ENCODE measurements at places on chromosomes 1 and 21.

DNA sequence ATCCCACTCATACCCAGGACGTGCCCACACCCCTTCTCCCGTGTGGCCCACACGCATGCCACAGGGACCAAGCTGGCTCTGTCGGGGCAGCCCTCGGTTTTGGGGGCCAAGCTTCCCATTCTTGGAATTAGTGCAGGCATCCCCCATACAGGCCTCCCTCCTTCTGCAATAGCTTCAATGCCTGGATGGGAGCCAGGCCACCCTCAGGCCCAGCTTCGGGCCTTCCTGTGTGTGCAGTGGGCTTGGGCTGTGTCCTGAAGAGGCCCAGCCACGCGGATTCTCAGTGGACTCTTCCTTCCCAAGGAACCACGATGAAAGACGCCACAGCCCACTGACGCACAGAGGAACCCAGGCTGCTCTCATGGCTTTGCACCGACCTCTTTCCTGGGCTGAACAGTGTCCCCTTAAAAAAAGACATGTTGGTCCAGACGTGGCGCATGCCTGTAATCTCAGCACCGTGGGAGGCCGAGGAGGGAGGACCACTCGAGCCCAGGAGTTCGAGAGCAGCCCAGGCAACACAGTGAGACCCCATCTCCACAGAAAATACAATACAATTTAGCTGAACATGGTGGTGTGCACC, 3.4 kb downstream of the KRTAP10-11 start:
- no peak for DNase-seq

DNA sequence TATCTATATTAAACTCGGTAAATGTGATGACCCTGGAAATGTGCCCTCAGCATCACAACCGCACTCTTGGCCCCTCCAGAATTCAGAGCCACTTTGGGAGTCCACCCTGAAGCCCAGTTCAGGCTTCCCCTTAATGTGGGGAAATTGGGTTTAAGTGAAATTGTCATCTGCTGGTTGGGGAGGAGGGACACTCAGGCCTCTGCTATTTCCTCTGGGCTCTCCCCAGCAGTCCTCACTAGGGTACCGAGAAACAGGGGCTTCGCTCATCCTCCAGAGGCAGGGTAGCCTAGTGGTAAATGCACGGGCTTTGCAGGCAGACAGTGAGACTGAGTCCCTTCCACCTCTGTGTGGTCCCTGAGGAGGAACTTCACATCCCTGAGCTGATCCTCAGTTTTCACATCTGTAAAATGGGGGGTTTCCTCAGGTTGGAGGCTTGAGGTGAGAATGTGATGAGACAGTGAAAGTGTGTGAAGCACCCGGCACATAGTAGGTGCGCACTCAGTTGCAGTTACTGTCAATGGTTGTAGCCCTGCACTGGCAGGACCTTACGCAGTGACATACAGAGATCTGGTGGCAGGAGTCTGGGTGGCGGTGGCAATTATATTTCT, 14.6 kb upstream of the WNT4 start:
- no peak for DNase-seq

DNA sequence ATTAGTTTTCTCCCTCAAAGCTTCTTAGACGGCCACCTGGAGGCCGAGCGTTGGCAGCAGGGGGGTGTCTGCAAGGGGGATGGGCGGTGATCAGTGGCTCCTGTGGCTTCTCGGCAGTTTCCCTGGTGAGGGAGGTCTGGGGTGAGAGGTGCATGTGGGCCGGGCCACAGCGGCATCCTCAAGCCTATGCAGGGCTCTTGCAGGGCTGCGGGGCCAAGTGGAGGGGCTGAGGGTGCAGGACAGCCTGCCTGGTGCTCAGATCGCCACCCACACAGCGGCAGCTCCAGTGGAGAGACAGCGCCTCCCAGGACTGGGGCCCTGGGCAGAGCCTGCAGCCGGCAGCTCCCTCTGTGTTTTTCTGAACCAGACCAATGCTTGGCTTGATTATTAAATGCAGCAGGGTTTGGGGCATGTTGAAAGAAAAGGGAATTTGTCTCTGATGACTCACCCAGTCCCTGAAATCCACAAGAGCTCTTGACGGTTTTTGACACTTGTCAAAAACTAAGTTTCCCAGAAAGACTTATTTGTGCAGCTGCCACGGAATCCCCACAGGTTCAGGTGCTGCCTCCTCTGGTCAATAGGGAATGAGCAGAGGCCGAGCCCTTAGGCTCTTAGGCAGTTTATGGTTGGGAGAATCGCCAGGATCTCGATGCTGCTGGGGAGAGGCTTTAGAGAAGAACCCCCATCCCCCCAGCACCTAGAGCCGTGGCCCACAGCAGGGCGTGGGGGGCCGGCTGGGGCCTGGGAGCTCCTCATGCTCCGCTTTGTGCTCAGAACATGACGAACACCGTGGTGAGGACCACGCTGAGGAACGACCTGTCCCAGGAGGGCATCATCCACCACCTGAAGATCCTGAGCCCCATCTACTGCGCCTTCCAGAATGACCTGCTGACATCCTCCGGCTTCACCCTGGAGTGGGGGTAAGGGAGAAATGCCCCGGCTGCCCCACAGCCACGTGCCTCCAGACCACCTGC, 54.7 kb downstream of the UMODL1 start:
- no peak for DNase-seq

DNA sequence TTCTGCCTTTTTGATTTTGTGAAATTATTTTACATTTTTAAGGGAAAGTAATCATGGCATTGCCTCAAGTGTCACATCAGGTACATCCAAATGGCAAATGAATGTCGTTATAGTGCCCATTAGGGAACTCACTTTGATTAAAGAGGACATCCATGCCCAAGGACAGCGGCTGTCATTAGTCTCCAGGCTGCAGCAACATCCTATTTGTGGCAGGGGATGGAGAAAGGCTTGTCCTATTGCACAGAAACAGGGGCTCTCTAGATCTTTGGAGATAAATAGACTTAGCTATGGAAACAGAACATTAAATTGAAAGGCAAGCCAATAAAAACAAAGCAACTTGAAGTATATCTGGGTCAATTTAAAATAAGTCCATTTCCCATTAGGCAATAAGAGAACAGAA, 439.3 kb downstream of the NEGR1 start:
- DNase-seq: no peak

DNA sequence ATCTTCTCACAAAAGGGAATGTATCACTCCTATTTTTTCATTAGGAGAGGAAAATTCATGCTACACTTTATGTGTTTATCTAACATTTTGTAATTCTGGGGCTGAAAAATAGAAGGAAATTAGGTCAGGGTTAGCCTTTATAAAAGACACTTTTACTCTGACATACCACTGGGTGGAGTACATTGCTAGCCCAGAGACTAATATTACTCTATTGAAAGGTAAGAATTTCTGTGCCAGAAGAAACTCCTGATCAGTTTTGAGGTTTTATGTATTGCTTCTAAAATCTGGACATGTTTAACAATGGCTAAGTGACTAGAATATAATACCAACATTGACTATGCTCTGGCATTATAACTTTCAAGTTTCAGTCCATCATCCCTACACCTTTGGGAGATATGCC, 724.6 kb downstream of the USP25 start:
- no peak for DNase-seq

GRCh38 chr1:150110116-150110515, 39.6 kb upstream of the PLEKHO1 start:
- no peak for DNase-seq

- DNase-seq: no peak
Observed at GRCh38 chr21:32392299-32392879, 423 bp downstream of the URB1 start.

DNA sequence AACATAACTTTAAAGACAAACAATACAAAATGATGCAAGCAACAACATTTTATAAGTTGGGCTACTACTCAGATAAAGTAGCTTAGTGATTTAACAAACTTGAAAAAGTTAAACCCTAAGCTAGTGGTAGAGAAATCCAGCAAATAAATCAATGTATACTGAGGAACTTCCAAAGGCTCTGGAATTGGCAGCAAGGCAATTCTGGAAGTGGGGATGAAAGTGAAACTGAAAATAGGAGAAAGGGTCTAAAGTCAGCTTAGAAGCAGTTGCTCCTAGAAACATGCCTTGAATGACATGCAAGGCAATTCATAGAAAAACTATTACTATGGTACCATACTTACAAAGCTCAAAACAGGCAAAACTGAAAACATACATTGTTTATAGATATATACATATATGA, 90.0 kb upstream of the CAMK1G start:
- no peak for DNase-seq

DNA sequence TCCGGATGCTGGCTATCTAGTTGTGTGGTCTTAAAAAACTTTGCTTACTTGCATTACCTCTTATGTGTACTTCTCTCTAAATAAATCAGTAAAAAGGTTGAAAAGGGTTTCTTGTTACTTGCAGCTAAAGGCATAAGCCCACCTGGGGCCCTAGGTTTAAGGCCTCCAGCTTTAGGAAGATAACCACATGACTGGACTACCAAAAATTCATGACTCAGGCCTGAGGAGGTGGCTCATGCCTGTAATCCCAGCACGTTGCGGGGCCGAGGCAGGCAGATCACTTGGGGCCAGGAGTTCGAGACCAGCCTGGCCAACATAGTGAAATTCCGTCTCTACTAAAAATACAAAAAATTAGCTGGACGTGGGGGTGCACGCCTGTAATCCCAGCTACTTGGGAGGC, 142.9 kb downstream of the APP start:
- DNase-seq: no peak

DNA sequence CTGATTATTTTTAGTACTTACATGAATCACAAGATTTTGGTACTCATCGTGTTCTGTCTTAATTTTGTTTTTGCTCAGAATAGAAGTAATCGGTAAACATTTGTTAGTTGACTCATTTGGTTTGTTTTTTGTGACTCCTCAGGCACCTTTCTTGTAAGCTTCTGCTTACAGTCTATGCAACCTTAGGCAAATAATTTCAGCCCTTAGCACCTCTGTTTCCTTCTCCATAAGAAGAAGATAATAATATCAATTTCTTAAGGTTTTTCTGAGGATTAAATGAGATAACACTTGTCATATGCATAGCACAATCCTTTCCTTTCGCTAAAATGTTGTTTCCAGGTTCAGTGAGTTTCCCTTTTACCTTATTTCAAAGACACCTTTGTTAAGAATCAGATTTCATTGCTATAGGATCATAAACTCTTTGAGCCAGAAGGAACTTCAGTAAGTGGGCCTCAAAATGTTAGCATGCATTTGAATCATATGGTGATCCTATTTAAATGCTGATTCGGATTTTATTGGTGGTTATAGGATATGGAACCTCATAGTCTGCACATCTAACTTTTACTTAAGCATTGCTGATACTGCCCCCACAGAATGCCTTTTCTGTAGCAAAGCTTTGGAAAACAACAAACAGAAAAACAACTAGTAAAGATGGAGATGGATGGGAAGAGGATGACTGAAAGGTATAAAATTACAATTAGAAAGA, 272.7 kb upstream of the CACYBP start:
- DNase-seq: no peak

- DNase-seq: peak; percentile 40
Observed at GRCh38 chr1:200226268-200226968, 183.4 kb downstream of the ZNF281 start.

DNA sequence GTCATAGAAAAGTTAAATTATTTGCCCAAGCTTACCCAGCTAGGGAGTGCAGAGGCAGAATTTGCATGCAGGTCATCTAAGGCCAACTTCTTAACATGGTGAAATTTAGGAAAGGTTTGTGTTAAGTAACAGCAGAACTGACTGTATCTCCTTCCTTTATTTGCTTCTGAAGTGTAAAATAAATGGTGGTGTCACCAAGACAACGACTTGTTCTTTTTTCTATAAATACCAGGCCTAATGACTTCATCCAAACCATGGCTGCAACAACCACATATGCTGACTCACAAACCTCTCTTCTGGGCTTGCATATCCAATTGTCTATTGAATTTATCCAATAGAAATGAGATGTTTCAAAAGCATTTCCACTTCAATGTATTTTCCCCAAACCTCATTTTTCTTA, 19.1 kb downstream of the COL24A1 start:
- no peak for DNase-seq

DNA sequence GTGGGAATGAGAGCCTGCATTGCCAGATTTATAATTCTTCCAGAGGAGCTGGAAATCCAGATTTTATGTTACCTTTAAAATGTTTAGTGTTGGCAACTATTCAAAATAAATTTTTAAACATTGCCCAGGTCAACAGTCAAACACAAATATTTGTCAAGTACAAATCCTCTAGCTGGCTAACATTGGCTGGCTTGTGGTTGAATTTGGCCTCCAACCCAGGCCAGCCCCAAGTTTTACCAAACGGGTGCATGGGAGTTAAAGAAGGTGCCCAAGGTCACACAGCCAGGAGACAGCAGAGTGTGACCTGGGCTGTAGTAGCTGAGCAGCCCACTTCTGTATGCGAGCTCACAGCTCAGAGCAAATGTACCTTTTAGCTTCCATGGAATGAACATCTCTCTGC, 240.6 kb downstream of the DSCAM start:
- no peak for DNase-seq

DNA sequence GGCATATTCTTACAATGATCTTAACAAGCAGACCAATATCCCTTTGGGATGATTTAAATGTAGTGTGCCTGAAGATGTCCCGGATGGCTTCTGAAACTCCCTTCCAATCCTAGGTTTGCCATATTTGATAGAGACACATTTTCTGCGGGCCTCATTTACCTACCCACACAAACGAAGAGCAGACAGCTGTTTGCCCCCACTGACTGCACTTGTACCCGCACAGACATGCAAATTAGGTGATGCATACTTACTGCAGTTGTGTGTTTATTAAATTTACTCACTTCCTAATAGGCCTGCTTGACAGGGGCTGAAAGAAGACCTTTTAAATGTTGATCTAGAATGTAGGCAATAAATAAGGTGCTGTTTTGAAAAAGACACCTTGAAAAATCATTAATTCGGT, 257.9 kb upstream of the RRP15 start:
- no peak for DNase-seq

DNA sequence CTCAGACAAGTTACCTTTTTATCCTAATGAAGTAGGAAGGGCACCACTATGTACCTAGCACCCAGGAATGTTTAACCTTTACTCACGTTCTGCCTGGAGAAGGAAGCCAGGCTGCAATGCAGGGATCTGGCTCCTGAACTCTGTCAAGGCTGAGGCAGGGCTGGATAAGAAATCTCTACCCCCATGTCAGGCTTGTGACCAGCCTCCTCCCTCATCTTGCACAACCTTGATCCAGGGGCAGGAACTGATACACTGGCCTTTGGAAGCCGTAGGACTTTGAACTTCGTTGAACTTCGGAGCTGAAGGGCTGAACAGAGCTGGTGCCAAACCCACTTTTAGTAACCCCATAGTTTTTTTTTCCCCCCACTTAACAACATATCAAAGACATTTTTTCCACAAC, 8.0 kb upstream of the AKR1A1 start:
- no peak for DNase-seq

GRCh38 chr1:109620401-109620791, 759 bp downstream of the AMPD2 start:
- no peak for DNase-seq

- DNase-seq: no peak
Observed at GRCh38 chr1:45557422-45557944, 6.9 kb downstream of the AKR1A1 start.

DNA sequence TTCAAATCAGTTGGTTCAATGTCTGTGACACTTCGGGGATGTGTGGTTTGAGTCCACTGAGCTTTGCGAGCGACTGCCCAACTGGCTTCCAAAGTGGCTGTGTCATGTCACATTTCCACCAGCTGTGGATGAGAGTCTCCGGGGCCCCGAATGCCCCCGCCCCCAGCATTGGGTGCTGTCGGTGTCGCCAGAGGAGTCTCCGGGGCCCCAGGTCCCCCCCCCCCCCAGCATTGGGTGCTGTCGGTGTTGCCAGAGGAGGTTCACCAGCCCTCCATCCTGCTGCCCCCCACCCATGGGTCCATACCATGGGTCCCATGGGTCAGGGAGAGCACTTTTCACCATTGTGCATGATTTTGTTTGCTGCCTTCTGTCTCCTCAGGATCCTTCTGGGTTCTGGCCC, 9.0 kb upstream of the SMYD3 start:
- DNase-seq: no peak

GRCh38 chr1:77951328-77951727, 27.5 kb downstream of the FUBP1 start:
- no peak for DNase-seq
